Mesothelial cell of epicardium (in vitro differentiated cells): ENCODE measurements at places on chromosomes 7 and 10.
A peak's percentile ranks its signal among the peaks of the same experiment; 100 is the strongest.

DNA sequence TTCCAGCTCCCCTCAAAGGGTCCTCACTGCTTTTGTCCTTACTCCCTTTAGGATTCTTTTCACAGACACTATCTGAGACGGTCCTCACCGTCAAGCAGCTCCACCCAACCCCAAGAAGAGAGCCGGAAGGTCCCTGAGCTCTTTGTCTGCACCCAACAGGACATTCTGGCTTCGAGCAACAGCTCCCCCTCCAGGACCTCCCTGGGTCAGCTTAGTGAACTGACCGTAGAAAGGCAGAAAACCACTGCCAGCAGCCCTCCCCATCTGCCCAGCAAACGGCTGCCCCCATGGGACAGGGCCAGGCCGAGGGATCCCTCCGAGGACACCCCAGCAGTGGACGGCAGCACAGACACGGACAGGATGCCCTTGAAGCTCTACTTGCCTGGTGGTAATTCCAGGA is 19.9 kb downstream of the MINDY4 start:
- H3K27me3 ChIP-seq, result no peaks in the 10 kb centered on the region
- no peak overlapping the region for H3K27ac ChIP-seq

DNA sequence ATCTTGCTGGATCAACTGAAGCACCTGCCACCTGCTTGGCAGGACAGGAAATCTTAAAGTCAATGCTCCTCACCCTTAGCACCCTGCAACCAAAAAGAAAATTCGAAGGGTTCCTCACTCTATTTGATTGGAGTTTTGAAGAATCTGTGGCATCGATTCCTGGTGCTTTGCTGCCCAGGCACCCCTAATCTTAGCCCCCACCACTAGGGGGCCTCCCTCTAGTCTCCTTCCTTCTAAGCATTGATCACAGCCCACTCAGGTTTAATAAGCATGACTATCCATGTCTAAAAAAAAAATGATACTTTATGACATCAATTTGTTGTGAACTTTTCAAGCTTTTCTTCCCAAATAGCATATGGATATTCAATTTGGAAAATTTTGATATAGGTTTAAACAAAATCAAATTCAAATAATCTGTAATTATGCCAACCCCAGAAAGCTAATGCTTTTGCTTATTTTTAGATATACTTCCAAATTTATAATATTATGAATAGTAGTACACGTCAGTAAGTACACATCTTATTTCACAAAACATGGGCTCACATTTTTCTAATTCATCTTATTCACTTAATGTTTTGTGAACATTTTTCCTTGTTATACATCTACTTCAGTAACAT is 45.3 kb downstream of the NRG3 start:
- no peak for DNase-seq
- H3K27me3 ChIP-seq, result no peaks in the 10 kb centered on the region
- H3K4me1 ChIP-seq, result no peaks in the 10 kb centered on the region
- H3K27ac ChIP-seq, result no peak overlapping the region

DNA sequence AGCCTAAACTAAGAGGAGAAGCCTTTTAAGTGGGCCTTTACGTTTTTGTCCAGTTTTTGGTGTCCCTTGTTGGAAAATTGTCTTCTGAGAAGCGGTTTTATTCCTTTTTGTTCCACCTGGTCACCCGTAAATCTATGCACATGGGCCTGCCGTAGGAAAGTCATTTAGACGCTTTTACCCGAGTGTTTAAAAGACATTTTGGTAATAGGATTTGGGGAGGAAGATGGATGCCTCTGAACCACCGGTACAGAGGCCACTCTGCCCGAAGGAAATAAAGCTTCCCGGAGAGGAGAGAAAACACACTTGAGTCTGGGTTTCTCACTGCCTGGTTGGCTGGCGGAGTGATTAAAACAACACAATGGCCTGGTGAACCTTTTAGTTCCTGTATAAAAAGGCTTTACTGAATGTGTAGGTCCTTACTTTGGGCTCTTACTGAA is 760 bp downstream of the THNSL1 start:
- peak overlapping the region; percentile 84 for H3K4me3 ChIP-seq
- no peaks in the 10 kb centered on the region for H3K27me3 ChIP-seq
- H3K4me1 ChIP-seq, result peaks cover 23% of the 10 kb centered on the region
- H3K27ac ChIP-seq, result peak overlapping the region; percentile 99
- peaks cover 3% of the 10 kb centered on the region for H3K36me3 ChIP-seq

DNA sequence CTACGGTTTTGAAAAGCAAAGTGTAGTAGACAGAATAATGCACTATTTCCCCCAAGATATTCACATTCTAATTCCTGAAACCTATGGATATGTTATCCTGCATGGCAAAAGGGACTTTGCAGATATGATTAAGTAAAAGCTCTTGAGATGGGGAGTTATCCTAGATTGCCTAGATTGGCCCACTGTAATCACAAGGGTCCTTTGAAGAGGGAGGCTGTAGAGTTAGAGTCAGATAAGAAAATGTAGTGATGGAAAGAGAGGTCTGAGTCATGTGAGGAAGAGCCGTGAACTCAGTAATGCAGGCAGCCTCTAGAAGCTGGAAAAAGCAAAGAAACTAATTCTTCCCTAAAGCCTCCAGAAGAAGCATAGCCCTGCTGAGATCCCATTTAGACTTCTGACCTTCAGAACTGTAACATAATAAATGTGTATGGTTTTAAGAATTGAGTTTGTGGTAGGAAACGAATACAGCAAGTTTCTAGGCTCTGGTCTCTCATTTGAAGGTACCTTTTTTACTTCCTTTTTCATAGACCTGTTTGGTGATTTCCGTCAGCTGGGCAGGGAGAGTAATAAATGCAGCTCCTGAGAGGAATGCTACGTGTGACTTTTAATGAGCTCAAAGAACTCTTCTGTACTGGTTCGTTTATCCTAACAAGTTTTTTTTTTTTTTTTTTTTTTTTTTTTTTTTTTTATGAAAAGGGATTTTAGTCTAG is 41.9 kb upstream of the NXPH1 start:
- H3K27ac ChIP-seq, result no peak overlapping the region
- no peak overlapping the region for H3K4me3 ChIP-seq
- no peak for DNase-seq
- H3K4me1 ChIP-seq, result peaks cover 12% of the 10 kb centered on the region
- H3K27me3 ChIP-seq, result peaks cover 30% of the 10 kb centered on the region

DNA sequence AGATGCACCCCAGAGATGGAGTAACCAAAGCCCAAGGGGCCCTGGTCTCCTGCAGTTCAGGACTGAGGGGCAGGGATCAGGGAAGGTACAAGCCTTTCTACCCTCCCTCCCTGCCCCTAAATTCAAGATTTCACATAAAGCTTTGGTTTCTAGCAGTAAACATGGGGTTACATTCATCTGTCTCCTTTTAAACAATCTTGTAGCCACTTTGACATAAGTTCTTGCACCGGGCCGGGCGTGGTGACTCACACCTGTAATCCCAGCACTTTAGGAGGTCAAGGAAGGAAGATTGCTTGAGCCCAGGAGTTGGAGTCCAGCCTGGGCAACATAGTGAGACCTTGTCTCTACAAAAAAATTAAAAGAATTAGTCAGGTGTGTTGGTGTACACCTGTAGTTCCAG is 4.0 kb upstream of the ACTR3C start:
- H3K27me3 ChIP-seq, result no peaks in the 10 kb centered on the region
- H3K36me3 ChIP-seq, result no peaks in the 10 kb centered on the region
- H3K4me3 ChIP-seq, result no peak overlapping the region
- no peak for DNase-seq
- H3K4me1 ChIP-seq, result no peaks in the 10 kb centered on the region

GRCh38 chr7:1900847-1901246 is 230.8 kb downstream of the ELFN1 start:
- H3K4me1 ChIP-seq, result no peaks in the 10 kb centered on the region
- H3K4me3 ChIP-seq, result no peak overlapping the region
- H3K27me3 ChIP-seq, result no peaks in the 10 kb centered on the region
- H3K36me3 ChIP-seq, result peaks cover 2% of the 10 kb centered on the region
- no peak overlapping the region for H3K27ac ChIP-seq

DNA sequence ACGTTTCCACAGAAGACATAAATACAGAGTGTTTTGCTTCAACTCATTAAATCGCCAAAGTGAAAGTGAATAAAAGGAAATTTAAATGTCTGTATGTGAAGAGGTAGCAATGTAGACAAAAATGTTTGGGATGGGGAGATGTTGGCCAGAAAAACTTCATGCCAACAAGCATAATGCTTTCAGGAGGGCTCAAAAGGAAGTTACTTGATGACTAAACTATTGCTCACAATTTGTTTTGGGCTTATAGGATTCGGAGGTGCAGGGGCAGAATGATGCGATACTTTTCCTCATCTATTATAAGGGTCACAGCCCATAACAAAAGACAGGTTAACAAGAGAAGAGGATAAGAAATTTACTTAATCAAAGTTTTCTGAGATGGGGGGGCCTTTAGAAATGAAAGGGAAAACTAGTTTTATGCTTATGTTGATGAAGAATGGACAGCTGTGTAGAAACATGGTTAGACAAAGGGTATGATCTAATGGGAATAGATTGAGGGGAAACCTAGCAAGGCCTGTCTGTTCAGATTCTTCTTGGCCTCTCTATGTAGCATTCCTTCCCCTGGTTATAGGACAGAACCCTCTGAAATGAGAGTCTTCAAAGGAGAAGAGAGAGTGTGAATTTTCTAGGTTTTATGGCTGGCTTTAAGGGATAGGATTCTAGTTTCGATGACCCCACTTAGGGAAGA is 898.6 kb downstream of the LRMDA start:
- H3K27ac ChIP-seq, result peak overlapping the region; percentile 67
- no peak for DNase-seq
- H3K4me1 ChIP-seq, result peaks cover 10% of the 10 kb centered on the region
- no peaks in the 10 kb centered on the region for H3K27me3 ChIP-seq
- no peaks in the 10 kb centered on the region for H3K36me3 ChIP-seq

DNA sequence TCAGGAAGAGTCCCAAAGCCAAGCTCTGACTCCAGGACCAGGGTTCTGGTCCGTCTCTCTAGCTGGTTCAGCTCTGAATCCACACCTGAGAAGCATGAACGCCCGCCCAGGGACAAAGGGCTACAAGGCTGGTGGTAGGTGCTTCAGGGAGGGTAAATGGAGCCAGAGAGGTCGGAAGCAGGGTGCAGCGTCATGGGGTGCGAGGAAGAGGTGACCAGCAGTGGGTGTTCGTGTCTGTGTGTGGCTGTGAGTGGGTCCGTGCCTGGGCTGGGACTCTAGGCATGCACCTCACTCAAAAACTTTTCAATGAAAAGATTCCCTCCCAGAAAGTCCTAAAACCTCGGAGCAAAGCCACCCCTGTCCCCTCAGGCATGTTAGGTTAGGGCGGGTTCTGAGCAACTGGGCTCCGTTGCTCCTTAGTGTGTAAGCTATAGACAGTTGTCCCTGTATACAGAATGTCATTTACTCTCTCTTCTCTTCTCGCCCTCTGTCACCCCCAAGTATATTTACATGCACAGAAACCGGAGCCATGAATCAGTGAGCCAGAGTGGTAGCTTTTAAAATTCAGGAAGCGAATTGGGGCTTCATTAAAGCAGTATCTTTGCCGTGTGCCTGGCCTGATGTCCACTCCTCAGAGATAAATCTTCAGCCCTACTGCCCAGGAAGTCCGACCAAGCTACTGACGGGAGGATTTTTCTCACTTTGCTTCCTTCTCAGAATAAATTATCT is 12.3 kb upstream of the GATA3 start:
- H3K4me3 ChIP-seq, result no peak overlapping the region
- DNase-seq, result no peak
- peaks cover 100% of the 10 kb centered on the region for H3K27me3 ChIP-seq
- H3K4me1 ChIP-seq, result peaks cover 63% of the 10 kb centered on the region
- H3K27ac ChIP-seq, result no peak overlapping the region

GRCh38 chr7:12831024-12831423 is 143.6 kb downstream of the ARL4A start:
- no peak overlapping the region for H3K27ac ChIP-seq
- no peaks in the 10 kb centered on the region for H3K27me3 ChIP-seq
- H3K36me3 ChIP-seq, result peaks cover 5% of the 10 kb centered on the region

- H3K27me3 ChIP-seq, result no peaks in the 10 kb centered on the region
- H3K36me3 ChIP-seq, result no peaks in the 10 kb centered on the region
- H3K27ac ChIP-seq, result peak overlapping the region; percentile 68
- H3K4me1 ChIP-seq, result peaks cover 56% of the 10 kb centered on the region
Measured at GRCh38 chr7:69738396-69738951, 140.2 kb downstream of the AUTS2 start.

- H3K4me3 ChIP-seq, result no peak overlapping the region
- DNase-seq, result no peak
- no peak overlapping the region for H3K27ac ChIP-seq
- H3K4me1 ChIP-seq, result peaks cover 5% of the 10 kb centered on the region
- no peaks in the 10 kb centered on the region for H3K27me3 ChIP-seq
Measured at GRCh38 chr7:33487998-33488682, 358.8 kb downstream of the BBS9 start.

GRCh38 chr7:9891056-9891455 is 1082.6 kb upstream of the PHF14 start:
- no peaks in the 10 kb centered on the region for H3K27me3 ChIP-seq
- H3K27ac ChIP-seq, result no peak overlapping the region
- DNase-seq, result no peak
- H3K4me3 ChIP-seq, result no peak overlapping the region
- peaks cover 2% of the 10 kb centered on the region for H3K36me3 ChIP-seq
- H3K4me1 ChIP-seq, result no peaks in the 10 kb centered on the region

GRCh38 chr10:43304687-43305333 is 37.9 kb upstream of the RASGEF1A start:
- H3K4me1 ChIP-seq, result peaks cover 5% of the 10 kb centered on the region
- peak; percentile 55 for DNase-seq
- no peaks in the 10 kb centered on the region for H3K36me3 ChIP-seq
- H3K27ac ChIP-seq, result no peak overlapping the region
- peaks cover 73% of the 10 kb centered on the region for H3K27me3 ChIP-seq
- peak overlapping the region; percentile 65 for H3K4me3 ChIP-seq

DNA sequence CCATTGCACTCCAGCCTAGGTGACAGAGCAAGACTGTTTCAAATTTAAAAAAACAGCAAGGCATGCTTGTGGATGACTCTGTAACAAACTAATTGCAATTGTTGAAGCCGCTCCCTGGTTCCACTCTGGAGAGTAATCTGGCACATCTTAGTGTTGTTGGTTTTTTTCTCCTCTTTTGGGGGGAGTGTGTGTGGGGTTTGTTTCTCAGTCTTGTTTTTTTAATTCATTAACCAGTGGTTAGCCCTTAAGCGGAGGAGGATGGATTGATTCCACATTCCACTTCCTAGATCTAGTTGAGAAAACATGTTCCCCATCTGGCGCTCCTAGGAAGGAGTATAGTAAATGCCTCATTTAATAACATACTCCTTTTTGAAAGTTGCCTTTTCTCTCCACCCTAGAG is 8.6 kb upstream of the ZNF713 start:
- no peak overlapping the region for H3K4me3 ChIP-seq
- no peak for DNase-seq
- no peaks in the 10 kb centered on the region for H3K36me3 ChIP-seq
- H3K4me1 ChIP-seq, result no peaks in the 10 kb centered on the region
- no peak overlapping the region for H3K27ac ChIP-seq
- H3K27me3 ChIP-seq, result peaks cover 6% of the 10 kb centered on the region

- peak within 1 kb of the TSS; percentile 63 for H3K4me3 ChIP-seq
- H3K4me1 ChIP-seq, result peaks cover 11% of the 10 kb centered on the region
- H3K27ac ChIP-seq, result no peak within 1 kb of the TSS
Measured at GRCh38 chr7:128937647-128938543, at the start of gene IRF5. TSS of gene IRF5 (plus strand) at chr7:128937927. CDS start at chr7:128942082, 4,155 bp downstream.
